ENCODE measurements at places on chromosomes 4 and X.

DNA sequence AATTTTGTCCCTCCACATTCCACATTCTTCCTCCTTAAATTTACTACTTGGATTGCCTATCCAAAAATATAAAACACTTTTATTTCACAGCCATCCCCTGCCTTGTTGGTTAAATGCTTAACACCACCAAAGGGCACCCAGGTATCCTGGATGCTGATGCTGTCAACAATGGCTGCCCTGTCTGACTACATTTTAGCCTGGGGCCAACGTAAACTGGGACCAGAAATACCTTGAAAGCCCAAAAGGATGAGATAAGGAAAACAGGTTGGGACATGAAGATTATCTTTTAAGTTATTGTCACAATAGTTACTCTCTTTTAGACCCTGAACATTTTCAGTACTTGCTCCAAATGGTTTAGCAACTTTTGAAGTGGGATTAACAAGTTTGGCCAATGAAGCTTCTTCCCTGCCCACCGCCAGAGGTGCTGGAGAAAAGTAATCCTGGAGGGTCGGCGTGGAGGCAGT is 775 bp upstream of the YIPF6 start:
- H3K4me1 ChIP-seq: peaks cover 34% of the 10 kb centered on the region
- H3K4me3 ChIP-seq: peak overlapping the region; percentile 56
- H3K36me3 ChIP-seq: no peaks in the 10 kb centered on the region
- H3K27me3 ChIP-seq: no peaks in the 10 kb centered on the region
- H3K27ac ChIP-seq: peak overlapping the region; percentile 94

DNA sequence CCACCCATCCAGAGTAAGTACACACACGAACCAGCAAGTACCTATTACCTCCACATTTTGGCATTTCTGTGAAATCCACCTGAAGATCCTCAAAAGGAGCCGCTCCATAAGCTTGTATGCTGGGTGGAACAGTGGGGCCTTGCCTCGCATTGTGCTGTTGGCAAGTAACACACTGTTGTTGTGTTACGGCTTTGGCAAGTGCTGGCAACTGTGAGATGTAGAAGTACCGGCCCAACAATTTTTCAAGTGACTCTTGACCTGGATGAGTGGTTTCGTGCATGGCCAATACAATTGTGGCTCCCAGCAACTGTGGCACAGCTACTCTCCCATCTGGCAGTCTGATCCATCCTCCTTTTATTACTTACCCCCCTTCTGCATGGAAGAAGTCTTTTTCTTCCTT is 128.7 kb downstream of the CCNB3 start:
- DNase-seq: no peak
- H3K27ac ChIP-seq: no peak overlapping the region
- no peaks in the 10 kb centered on the region for H3K36me3 ChIP-seq
- H3K4me3 ChIP-seq: no peak overlapping the region
- H3K4me1 ChIP-seq: no peaks in the 10 kb centered on the region

GRCh38 chrX:78024349-78025059 is 55.1 kb upstream of the PGAM4 start:
- peak overlapping the region; percentile 50 for H3K27ac ChIP-seq
- no peak overlapping the region for H3K4me3 ChIP-seq
- no peaks in the 10 kb centered on the region for H3K4me1 ChIP-seq
- no peaks in the 10 kb centered on the region for H3K27me3 ChIP-seq
- H3K36me3 ChIP-seq: no peaks in the 10 kb centered on the region

- no peaks in the 10 kb centered on the region for H3K4me1 ChIP-seq
- H3K36me3 ChIP-seq: no peaks in the 10 kb centered on the region
- DNase-seq: no peak
- H3K27ac ChIP-seq: no peak overlapping the region
- peaks cover 95% of the 10 kb centered on the region for H3K27me3 ChIP-seq
- H3K4me3 ChIP-seq: no peak overlapping the region
These were observed 62.3 kb upstream of the ADRA2C start for GRCh38 chr4:3703677-3704521.

DNA sequence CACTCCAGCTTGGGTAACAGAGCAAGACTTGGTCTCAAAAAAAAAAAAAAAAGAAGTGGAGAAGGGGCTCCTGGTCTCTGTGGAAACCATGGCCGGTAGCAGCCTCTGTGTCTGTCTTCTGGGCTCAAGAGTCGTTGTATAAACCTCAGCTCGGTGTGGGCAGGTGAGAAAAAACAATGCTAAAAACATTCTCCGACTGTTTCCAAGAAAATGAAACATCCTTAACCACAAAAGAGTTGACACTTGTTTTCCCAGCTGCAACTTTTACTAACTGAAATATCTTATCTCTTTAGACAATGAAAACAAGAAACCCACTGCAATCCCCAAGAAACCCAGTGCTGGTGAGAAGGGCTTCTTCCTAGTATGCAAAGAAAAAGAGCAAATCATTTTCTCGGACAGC is 26.2 kb downstream of the CD99 start:
- peaks cover 45% of the 10 kb centered on the region for H3K36me3 ChIP-seq
- peaks cover 4% of the 10 kb centered on the region for H3K4me1 ChIP-seq
- no peak overlapping the region for H3K27ac ChIP-seq
- no peaks in the 10 kb centered on the region for H3K27me3 ChIP-seq

DNA sequence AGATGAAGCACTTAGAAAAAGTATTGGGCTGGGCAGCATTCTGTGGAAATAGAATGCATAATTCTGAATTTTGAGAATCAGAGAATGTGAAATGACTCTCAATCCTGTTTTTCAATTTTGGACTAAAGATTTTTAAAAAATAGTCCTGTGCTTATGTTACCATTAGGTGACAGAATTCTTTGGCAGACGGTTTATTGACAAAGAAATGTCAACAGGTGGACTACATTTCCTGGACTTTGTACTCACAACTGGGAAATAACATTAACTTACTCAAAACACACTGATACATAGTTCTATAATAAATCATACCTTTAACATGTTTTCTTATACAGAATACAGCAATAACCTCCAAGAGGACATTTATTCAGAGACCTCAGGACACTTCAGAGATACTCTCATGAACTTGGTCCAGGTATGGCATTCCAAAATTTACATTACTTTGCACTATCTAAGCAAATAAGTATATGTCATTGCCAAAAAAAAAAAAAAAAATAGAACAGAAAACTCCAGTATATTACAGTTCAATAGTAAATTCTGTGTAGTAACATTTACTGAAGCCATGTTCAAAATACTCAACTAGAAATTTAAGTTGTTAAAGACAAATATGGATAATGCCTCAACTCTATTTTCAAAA is 72.7 kb downstream of the ANXA10 start:
- H3K4me3 ChIP-seq: no peak overlapping the region
- DNase-seq: no peak
- H3K36me3 ChIP-seq: no peaks in the 10 kb centered on the region

DNA sequence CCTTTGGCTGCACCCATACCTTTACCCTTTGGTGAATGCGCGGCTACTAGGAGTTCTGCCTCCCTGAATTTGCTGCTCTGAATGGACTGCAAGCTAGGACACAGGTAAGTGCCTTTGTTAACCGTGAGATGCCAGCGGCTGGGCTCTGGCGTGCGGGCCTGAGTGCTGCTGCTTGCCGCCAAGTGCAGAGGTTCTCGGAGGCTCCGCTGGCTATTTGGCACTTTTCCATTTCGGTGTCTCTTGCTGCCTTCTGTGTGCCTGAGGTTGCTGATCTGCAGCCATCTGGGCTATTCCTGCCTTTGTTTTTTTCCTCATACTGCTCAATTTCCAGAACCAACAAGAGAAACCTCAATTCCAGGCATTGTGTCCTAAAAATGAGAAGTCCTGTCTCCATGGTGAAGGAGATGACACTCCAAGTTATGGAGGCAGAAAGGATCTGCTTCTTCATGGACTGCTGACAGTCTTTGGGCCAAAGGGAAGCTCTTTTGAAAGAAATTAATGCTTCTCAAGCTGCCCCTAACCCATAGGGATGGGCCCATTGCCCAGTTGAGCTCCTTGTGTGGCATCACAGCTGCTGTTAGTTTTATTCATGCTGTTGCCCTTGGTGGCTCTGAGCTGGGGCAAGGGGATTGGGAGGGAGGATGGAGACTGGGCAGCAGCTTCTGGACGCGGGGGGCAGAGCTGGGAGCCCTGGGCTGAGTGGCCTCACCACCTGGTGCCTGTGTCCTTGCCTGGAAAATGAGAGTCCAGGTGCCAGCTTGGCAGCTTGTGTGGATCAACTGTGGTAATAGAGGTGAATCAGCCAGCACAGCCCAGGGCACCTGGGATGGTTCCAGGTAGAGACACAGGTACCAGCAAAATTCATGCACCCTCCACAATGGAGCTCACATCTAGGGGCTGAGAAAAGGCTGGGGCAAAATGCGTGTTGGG is 3.8 kb upstream of the TBC1D14 start:
- H3K27ac ChIP-seq: no peak overlapping the region
- peaks cover 34% of the 10 kb centered on the region for H3K4me1 ChIP-seq
- H3K36me3 ChIP-seq: no peaks in the 10 kb centered on the region
- H3K27me3 ChIP-seq: no peaks in the 10 kb centered on the region
- H3K4me3 ChIP-seq: no peak overlapping the region

GRCh38 chr4:176001151-176002006 is 64.3 kb upstream of the WDR17 start:
- peaks cover 18% of the 10 kb centered on the region for H3K4me1 ChIP-seq
- H3K27me3 ChIP-seq: peaks cover 25% of the 10 kb centered on the region
- peak overlapping the region; percentile 45 for H3K4me3 ChIP-seq
- no peak overlapping the region for H3K27ac ChIP-seq
- H3K36me3 ChIP-seq: no peaks in the 10 kb centered on the region

GRCh38 chrX:132468454-132468853 is 20.4 kb downstream of the MBNL3 start:
- peaks cover 7% of the 10 kb centered on the region for H3K4me1 ChIP-seq
- no peak overlapping the region for H3K4me3 ChIP-seq
- H3K27me3 ChIP-seq: no peaks in the 10 kb centered on the region

DNA sequence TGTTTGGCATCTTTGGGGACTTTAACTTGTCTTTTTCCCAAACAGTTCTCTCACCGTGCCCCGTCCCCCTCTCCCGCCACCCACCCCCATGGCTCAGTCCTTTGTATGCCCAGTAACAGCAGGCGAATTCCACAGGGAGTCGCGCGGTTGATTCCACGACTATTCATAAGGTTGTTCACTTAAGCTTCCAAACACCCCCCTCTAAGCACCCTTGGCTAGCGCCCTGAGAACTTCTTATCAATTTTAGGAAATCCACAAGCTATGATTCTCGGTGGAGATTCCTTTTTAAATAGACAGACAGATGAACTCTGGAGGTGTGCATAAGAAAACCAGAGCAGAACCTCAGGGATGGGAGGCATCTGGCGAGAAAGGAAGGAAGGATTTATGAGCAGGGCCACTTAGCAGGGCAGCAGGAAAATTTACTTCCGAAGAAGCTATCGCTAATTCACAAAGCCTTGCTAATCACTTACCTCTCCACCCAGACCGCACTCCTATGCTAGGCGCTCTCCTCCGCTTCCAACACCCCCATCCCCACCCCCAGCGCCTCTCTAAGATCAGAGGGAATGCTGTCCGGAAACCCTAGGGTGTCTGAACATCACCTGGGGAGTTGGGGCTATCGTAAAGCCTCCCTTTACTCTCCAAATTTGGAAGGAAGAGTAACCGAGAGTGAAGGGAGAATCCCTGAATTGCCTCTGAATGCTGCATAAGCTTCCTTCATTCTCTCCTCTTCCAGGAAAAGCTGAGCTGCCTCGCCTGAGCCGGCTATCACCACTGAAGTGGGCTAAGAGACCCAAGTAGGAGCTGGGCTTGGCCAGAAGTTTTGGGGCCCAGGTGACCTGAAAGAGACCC is 1.7 kb downstream of the UNC5C start:
- H3K36me3 ChIP-seq: no peaks in the 10 kb centered on the region
- H3K4me3 ChIP-seq: peak overlapping the region; percentile 72
- H3K27ac ChIP-seq: peak overlapping the region; percentile 83
- no peak for DNase-seq
- H3K4me1 ChIP-seq: peaks cover 41% of the 10 kb centered on the region

GRCh38 chr4:140125374-140125773 is 28.6 kb downstream of the MAML3 start:
- no peaks in the 10 kb centered on the region for H3K36me3 ChIP-seq
- no peak for DNase-seq
- no peak overlapping the region for H3K27ac ChIP-seq
- peaks cover 10% of the 10 kb centered on the region for H3K4me1 ChIP-seq
- H3K4me3 ChIP-seq: no peak overlapping the region
- H3K27me3 ChIP-seq: no peaks in the 10 kb centered on the region

DNA sequence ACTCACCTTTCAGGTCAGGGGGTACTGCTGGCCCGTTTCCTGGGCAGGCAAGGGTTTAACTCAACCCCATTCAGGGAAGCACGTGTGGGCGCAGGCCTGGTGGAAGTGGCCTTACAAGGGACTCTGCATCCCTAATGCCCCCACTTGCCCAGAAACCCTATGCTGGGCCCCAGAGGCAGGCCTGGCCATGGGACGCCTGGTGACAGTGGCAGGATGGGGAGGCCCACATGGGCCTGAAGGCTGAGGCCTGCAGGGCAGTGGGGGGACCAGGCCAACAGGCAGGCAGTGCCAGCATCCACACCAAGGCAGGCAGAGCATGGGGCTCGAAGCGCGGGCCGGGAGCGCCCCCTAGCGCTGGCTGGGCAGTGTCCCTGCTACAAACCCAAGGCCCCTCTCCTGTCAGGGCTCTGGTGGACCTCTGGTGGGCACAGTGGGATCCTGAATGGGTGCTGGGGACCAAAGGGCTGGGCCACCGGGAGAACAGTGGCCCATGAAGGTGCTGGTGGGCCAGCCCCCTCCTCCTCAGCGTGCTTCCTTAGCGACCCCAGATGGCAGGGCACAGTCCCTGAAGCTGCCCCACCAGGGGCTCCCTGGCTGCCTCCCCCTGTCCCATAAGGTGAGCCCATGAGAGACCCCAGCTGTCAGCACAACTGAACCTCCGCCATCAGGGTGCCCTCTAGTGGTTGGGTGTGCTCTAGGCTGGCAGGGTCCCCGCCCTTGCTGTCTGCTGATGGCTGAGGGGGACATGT is 16.8 kb downstream of the FGFR3 start:
- no peaks in the 10 kb centered on the region for H3K27me3 ChIP-seq
- H3K4me3 ChIP-seq: no peak overlapping the region
- H3K27ac ChIP-seq: no peak overlapping the region
- H3K36me3 ChIP-seq: peaks cover 19% of the 10 kb centered on the region

GRCh38 chr4:52243367-52243766 is 192.3 kb downstream of the SPATA18 start:
- no peak overlapping the region for H3K4me3 ChIP-seq
- H3K27me3 ChIP-seq: no peaks in the 10 kb centered on the region
- DNase-seq: no peak
- H3K4me1 ChIP-seq: no peaks in the 10 kb centered on the region
- H3K27ac ChIP-seq: no peak overlapping the region

- H3K4me1 ChIP-seq: no peaks in the 10 kb centered on the region
- no peaks in the 10 kb centered on the region for H3K27me3 ChIP-seq
- no peak for DNase-seq
- no peak overlapping the region for H3K27ac ChIP-seq
These were observed 326.2 kb upstream of the SLIT2 start for GRCh38 chr4:19925516-19925915.

DNA sequence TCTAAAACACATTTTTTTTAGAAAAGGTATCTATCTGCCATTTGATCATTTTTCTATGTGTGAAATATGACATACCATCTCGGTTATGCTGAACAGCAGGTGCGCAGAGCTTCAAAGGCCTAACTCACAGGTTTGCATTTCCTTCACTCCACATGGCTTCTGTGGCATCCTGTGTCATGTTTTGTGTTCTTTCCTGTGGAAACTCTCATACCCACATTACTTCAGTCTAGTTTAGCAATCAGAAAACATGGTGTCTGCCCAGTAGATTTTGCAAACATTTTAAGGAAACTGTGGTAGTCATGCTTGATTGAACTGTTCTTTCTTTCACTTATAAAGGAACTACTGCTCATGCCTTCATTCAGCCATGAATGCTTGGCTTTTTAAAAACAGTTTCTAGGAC is 11.3 kb upstream of the ARAP2 start:
- DNase-seq: no peak
- no peaks in the 10 kb centered on the region for H3K4me1 ChIP-seq
- peak overlapping the region; percentile 15 for H3K27ac ChIP-seq
- H3K36me3 ChIP-seq: no peaks in the 10 kb centered on the region

GRCh38 chrX:150085881-150086280 is 147.6 kb upstream of the EOLA2 start:
- H3K27ac ChIP-seq: no peak overlapping the region
- H3K4me3 ChIP-seq: no peak overlapping the region
- no peaks in the 10 kb centered on the region for H3K36me3 ChIP-seq
- no peak for DNase-seq
- peaks cover 6% of the 10 kb centered on the region for H3K4me1 ChIP-seq
